ENCODE measurements at places on chromosomes 1 and 21.

- no peak for DNase-seq
Measured at GRCh38 chr1:92728697-92729096, 56.2 kb downstream of the EVI5 start.

DNA sequence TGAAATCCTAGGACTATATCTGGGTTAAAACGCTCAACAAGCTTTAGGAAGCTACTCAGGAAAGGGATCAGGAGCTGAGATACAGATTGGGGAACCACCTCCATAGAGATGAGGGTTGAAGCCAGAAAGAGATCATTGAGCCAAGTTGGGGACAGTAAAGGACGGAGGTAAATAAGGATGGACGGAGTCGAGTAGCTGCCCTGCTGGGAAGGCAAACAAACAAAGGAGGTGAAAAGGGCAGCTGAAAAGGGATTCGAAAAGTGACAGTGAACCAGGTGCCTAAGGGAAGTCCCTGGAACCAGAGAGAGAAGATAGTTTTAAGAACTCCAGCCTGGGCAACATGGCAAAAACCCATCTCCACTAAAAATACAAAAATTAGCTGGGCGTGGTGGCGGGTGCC lies 6.3 kb upstream of the CAMSAP2 start:
- DNase-seq, result no peak

GRCh38 chr1:115069659-115070308 lies 19.5 kb downstream of the TSPAN2 start:
- DNase-seq, result no peak

GRCh38 chr1:22591576-22591975 lies 28.3 kb downstream of the EPHA8 start:
- no peak for DNase-seq

- DNase-seq, result no peak
Measured at GRCh38 chr1:201026836-201027235, 3.3 kb upstream of the KIF21B start.

DNA sequence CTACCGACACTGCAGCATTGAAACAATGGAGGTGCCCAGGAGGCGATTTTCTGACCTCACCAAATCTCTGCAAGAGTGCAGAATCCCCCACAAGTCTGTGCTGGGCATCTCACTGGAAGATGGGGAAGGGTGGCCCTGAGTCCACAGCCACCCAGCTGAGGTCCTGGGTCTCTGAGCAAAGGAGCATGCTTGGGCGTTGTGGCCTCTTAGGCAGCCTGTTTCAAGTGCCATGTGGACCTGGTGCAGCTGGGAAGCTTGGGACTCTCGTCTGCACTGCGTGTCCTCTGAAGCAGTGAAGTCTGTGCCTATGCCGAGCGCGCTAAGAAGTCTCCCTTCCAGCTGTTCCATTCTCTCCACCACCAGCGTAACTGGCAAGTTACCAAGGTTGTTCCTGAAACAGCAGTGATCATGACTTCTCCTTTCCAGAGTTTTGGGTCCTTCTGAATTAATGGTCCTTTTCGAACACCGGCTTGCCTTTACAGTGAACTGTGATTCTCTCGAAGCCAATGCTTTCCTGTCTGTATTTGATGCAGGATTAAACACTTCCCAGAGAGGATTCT lies 5.0 kb upstream of the PLA2G2C start:
- DNase-seq, result no peak

GRCh38 chr1:2172551-2173146 lies 21.9 kb downstream of the FAAP20 start:
- DNase-seq, result no peak

DNA sequence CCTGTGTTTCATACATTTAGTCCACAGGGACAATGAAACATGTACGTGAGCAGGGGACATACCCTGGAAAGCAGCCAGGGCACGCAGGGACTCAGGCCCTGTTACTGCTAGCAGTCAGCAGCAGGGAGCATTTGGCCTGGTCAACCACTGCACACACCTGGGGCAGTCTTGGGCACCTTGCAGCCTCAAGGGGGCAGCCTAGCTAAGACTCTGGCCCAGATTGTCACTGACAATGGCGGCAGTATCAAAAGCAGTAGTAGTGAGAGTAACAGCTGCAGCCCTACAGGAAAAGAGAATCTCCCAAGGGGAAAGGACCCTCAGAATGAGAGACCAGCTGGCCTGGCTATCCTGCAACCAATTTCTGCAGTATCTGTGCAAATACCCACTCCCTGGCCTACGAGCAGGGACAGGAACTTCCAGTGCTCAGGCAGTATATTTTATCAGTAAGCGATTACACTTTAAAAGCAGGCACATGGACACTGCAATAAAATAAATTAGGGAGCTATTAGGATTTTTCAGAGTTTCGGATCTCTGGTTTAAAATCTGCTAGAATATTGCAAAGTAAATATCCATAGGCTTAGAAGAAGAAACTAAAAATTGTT lies 475.6 kb downstream of the LTN1 start:
- DNase-seq, result no peak

GRCh38 chr1:20440785-20441200 lies 45.2 kb downstream of the CAMK2N1 start:
- DNase-seq, result no peak

- DNase-seq, result no peak
Measured at GRCh38 chr1:155858800-155859233, 550 bp upstream of the SYT11 start.
